ENCODE measurements at places on chromosomes 7 and 10.

DNA sequence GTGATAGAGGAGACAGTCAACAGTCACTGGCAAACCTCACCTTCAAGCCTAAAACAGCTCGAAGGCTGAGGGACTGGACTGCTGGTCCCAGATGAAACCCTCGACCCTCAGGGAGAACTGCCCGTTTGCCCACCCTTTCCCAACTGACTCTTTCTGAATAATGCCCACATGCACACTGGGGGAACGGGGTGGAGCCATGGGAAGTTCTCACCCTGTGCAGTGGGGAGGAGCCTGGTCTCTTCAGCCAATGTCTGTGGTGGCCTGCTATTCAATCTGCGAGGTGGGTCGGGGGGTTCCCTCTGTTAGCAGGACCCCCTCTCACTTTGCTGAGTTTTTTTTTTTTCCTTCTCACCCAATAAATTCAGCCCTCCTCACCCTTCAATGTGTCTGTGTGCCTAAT is 14.5 kb downstream of the TOMM7 start:
- no peak for DNase-seq

GRCh38 chr7:47430422-47430821 is 151.5 kb downstream of the TNS3 start:
- DNase-seq: no peak

DNA sequence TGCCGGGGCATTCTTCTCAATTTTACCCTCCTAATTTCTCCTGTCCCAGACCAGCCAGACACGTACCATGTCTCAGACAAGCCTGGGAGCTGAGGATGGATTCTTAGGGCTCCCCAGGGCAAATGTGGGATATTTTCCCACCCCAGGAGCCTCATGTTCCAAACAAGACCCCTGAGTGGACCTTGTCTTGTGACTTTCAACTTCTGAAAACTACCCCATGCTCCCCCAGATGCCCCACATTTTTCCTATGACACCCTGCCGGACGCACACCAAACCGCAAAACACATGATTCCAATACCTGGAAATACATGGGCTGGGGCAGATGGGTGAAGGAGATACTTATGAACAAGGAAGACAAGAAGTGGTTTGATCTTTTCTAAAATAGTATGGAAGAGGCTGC is 874 bp downstream of the GIMAP5 start:
- DNase-seq: no peak

DNA sequence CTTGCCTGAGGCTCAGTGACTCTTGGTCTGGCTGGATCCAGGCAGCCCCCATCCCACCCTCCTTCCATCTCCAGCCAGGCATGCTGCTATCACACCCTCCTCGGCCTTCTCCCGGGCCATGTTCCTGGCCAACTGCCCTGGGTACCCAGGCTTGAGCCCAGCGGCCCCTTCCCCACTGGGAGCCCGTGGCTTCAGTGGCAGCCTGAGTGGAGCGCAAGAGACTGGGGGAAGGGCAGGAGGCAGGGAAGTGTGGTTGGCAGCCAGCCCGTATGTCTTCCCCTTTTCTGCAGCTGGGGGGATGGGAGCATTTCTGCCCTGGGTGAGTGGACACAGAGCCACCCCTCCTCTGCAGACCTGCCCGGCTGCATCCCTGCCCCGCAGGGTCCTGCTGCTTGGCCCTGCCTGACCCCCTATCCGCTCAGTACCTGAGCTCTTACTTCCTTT is 148.5 kb downstream of the ARHGAP22 start:
- DNase-seq: no peak

- no peak for DNase-seq
Measured at GRCh38 chr7:129089521-129090212, 34.8 kb upstream of the TNPO3 start.

GRCh38 chr10:86374664-86375063 is 8.1 kb upstream of the GRID1 start:
- no peak for DNase-seq

DNA sequence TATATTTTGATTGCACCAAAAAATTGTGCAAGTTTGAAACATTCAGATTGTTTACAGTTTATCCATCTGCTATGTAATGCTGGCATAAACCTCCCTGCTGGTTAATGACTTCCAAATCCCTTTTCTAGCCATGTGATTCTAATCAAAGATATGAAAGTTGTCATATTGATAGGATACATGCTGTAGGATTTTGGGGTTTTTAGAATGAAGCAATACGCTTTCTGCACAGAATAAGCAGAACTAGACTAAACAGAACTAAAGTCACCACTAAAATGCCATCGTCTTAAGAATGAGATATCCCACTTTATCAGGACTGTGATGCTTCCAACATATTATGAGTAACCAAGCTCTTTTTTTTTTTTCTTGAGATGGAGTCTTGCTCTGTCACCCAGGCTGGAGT is 856 bp downstream of the SSMEM1 start:
- DNase-seq: peak; percentile 32

- DNase-seq: no peak
Measured at GRCh38 chr10:118918116-118918515, 111.4 kb upstream of the NANOS1 start.

- DNase-seq: no peak
Measured at GRCh38 chr7:4751398-4751947, 23.9 kb upstream of the AP5Z1 start.

DNA sequence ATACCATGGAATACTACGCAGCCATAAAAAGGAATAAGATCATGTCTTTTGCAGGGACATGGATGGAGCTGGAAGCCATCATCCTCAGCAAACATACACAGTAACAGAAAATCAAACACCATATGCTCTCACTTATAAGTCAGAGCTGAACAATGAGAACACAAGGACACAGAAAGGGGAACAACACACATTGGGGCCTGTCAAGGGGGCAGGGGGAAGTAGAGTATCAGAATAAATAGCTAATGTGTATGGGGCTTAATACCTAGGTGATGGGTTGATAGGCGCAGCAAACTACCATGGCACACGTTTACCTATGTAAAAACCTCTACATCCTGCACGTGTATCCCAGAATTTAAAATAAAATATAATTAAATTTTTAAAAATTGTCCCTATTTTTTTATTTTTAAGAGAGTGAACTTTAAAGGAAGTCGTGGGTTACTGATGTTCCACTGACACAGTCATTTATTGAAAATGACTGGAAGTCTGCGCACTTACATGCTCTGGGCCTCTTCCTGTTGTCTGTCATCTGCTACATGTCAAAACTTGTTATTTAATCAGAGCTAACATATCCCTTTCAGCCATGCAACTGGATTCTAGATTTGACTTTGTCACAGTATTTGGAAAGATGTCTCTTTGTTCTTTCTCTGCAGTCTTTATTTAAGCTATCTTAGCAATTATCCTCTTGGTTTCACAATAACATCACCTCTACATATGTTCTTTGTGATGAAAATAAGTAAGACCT is 73.7 kb upstream of the ABCB5 start:
- no peak for DNase-seq

Data from fibroblast of skin of left quadriceps (primary cell).